ENCODE measurements at places on chromosomes 2 and 18.

DNA sequence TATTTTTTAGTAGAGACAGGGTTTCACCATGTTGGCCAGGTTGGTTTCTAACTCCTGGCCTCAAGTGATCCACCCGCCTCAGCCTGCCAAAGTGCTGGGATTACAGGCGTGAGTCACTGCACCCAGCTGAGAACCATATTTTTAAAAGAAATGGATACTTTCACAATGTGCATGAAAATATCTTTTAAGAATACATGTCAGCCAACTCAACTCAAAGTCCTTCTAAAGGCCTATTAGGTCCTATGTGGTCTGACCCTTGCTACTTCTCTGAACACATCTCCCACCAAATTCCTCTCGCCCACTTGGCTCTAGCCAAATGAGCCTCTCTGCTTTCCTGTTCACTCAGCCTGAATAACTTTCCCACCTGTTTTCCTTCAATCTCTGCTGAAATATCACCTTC lies 119.6 kb downstream of the MTX2 start:
- DNase-seq: no peak

DNA sequence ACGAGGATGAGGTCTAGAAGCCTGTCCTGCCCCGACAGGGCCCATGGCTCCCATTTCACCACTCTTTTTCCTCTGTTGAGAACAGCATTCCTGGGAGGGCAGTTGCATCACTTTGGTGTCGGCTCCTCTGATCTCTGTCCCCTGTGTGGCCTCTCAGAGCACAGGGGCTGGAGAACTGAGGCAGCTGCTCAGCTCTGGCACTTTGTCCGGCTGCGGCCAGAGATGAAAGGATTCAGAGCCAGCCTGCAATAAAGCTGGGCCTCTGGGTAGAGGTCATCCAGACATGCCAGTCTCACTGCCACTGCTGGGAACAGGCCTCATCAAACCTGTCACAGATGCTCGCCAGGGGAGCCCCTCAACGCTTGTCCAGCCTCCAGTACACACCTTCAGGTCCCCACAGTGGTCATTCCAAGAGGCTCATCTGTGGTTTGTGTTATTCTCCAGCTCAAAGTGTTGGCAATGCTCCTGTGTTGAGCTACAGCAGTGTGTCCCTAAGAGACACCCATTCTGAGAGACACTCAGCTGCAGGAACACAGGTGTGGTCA lies 13.1 kb upstream of the ROCK2 start:
- DNase-seq: no peak

GRCh38 chr2:80489717-80490116 lies 185.2 kb upstream of the LRRTM1 start:
- DNase-seq: no peak

GRCh38 chr2:240876035-240876474 lies 7.4 kb downstream of the AGXT start:
- no peak for DNase-seq

GRCh38 chr2:131404753-131405152 lies 40.8 kb upstream of the RAB6D start:
- DNase-seq: no peak

DNA sequence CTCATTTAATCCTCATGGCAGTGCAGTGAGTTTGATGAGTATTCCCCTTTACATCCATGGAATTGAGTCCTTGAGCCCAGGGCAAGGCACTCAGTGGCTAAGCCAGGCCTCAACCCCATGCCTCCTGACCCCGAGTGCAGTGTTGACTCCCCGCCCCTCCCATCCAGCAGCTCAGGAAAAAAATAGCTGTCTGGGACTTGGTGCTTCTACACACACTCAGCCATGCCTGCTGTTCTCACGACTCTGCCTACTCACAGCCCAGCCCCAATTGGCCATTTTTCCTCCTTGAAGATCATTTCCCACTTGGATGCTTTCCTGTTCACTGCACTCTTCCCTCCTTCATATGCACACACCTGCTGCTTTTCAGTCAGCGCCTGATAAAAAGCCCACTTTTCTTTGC lies 8.8 kb downstream of the FOSL2 start:
- no peak for DNase-seq

DNA sequence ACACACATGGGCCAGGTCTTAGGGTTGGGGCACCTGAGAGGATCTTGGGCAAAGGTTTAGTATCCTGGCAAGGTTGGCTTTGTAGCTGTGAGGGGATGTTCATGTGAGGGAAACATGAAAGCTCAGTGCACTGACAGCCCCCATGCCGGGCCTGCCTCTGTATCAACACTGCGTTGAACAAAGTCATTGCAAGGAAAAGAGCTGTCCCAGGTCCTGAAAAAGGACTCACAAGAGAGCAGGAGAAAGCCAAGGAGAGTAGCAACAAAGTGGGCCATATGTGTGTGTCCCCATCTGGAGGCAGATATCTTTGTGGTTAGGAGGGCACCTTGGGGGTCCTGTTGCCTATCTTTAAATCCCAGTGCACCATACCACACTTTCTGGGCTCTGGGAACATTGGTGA lies 237.8 kb upstream of the THSD7B start:
- no peak for DNase-seq

Measured in stimulated activated CD8-positive, alpha-beta memory T cell treated with anti-CD3 and anti-CD28 coated beads, Interleukin-4, amount 100 ng/mL, for 1 hour (primary cell).